ENCODE measurements at places on chromosomes 4 and X.
A peak's percentile ranks its signal among the peaks of the same experiment; 100 is the strongest.

GRCh38 chrX:70176938-70177533, at the start of gene DGAT2L6:
Gene DGAT2L6 (plus strand): TSS chrX:70177483. CDS start chrX:70177583, 100 bp downstream.
- DNase-seq = peak; percentile 77

- DNase-seq = peak; percentile 37
Observed at GRCh38 chrX:10098270-10098713, 58.5 kb upstream of the CLCN4 start.

DNA sequence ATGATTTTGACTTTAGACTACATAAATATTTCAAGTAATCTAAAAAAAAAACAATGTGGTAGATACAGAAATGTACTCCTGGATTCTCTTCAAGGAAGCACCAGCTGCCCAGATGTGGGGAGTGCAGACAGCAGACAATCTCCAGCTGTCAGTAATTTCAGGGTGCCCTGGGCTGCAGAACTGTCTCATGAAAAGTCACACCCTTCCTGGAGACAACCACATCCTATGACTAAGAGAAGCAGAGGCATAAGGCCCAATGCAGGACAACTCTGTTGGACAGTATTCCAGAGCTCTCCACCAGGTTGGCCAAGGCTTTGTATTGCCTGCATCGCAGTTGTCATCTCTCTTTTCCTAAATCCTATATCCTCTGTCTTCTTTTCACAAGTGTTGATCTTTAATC, 34.4 kb upstream of the BLTP1 start:
- DNase-seq = no peak

GRCh38 chrX:20523626-20524312, 257.1 kb upstream of the RPS6KA3 start:
- DNase-seq = no peak

GRCh38 chr4:184345573-184345922, 127.9 kb upstream of the ENPP6 start:
- DNase-seq = no peak

- no peak for DNase-seq
Observed at GRCh38 chr4:88859191-88859812, 161.7 kb upstream of the NAP1L5 start.

DNA sequence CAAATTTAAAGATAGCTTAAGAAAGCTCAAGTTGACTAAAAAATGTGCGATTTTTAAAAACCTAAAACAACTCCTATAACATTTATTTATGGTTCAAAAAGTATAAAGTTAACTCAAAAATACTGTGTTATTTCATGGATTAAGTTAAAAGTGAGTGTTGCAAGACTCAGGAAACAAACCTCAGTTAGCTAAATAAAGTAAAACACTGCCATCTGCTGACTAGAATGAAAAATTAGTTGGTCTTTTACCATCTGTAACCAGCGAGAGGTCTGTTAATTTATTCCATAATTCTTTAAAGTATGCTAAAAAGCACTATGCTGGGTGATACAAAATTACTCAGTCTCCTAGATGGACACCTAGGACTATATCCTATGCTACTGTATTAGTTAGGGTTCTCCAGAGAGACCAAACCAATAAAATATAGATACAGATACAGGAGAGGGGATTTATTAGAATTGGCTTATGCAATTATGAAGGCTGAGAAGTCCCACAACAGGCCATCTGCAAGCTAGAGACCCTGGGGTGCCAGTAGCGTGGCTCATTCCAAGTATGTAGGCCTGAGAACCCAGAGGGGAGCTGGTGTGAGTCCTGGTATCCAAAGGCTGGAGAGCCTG, 4.9 kb upstream of the WDFY3 start:
- peak; percentile 72 for DNase-seq

DNA sequence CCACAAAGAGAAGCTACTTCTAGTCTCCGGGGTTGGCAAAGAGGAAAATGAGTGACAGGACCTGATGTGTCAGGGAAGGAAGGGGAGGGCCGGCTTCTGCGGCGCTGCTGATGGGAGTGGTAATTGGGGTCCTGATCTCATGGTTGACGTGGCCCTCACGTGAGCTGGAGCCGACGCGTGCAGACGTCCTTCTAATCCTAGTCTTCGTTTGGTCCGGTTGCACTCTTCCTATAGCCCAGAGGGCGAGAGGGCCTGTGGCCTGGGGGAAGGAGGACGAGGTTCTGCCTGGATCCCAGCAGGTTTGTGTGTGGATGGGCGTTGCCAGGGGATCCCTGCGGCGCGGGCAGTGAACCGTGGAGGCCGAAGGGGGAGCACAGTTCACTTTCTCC, at the start of gene ARMCX1:
Gene ARMCX1 (plus strand): TSS at position 186 of the 389 bp plus-strand sequence. CDS start 2,384 bp downstream, outside the sequence.
- no peak for DNase-seq

DNA sequence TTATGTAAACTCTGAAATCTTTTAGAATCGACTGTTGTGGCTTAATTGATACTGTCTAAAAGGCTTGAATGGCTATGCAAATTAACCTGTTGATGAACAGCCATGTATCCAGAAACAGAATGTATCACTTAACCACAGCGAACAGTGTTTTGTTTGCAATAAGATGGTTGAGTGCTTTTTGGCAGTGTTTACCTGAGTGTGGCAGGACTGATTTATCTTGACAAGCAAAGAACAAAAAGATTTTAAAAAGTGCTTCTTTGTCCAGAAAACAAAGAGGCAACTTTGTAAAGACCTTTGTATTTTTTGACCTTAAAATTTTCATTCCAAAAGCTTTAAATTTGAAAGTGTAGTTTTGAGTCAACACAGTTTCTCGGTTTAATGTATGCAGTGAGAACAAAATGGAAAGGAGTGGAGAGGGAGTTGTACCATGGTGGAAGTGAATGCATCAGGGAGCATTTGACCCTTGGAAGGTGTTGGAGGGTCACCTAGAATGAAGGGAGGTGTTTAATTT, 18.0 kb downstream of the ARHGAP10 start:
- no peak for DNase-seq

DNA sequence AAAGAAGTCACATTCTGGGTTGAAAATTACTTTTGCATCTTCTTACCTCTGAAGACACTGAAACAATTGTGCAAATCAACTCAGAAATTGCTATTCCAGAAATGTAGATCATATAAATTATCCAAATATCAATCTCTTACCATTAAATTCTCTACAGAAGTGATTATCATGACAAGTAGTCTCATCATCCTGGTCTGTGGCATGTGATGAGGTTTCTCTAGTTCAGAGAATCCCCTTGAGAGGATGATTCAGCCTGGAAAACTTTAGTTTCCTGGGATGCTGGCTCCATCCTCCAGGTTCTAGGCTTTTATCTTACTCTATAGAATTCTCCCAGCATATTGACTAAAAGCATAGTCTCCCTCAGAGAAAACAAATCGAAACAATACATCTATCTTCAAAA, 76.2 kb upstream of the S100G start:
- DNase-seq = no peak

DNA sequence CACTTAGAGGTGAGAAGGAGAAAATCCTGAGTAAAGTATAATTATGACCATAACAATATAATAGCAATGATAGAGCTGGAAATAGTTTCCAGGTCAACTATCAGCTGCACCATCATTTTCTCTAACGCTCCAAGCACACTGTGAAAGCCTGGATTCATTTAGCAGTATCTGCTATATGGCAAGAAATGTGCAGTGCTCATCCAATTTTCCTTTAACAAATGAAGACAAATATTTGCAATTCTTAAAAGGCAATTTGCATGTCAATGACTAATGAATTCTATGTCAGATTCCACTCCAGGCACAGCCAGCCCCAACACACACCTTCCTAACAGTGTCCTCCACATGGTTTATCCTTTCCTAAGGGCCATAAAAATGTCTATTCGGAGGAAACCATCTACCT, 12.7 kb downstream of the PRSS12 start:
- DNase-seq = no peak

- DNase-seq = no peak
Observed at GRCh38 chr4:52957835-52958631, 95.9 kb downstream of the RASL11B start.

GRCh38 chrX:63128509-63128908, 222.6 kb downstream of the SPIN4 start:
- DNase-seq = peak; percentile 78

- DNase-seq = no peak
Observed at GRCh38 chrX:108914791-108915190, 178.4 kb upstream of the IRS4 start.

GRCh38 chrX:131571348-131571747, 27.5 kb downstream of the OR13H1 start:
- DNase-seq = no peak

DNA sequence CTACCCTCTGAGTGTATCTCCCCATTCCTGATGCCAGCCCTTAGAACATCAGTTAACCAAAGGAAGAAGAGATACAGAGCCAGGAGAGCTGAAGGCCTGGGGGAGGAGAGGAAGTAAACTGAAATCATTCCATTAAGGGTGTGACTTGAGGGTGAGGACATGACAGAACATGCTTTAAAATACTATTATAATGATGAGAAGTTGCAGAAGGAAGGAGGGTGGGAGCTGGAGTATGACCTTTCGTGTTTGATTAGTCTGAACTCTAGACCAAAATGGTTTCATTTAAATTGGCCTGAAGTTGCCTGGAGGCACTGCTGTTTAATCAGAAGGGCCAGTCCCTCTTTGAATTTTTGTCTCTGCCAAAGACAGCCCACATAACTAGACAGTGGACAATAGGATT, 11.4 kb downstream of the INTS6L start:
- peak; percentile 14 for DNase-seq

DNA sequence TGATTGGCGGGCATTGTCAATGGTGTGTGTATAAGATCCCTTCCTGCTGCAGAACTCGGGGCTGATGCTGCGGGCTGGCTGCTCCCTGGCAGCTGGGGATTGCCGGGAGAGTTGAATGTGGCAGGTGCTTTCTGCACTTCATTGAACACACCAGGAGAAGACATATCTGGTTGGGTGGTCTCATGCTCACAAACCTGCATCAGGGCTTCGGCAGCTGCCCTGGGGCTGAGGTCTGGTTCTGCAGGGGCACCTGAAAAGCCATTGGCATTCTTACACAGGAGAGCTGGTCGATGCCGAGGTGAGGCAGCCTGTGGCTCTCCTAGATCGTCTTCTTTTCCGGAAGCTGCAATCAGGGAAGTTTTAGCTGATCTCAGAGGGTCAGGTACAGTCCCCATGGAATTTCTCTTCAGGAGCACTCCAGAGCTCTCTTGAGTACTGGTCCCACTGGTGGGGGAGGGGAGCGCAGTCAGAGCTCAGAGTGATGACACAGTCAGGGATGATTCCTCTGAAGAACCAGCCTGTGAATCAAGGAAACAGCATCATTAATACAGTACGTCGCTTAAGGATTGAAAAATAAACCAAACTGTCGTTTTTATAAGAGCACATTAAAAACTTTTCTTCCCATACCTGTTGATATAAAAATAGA, 57.8 kb downstream of the GPRIN3 start:
- no peak for DNase-seq
